Nephron progenitor cell (in vitro differentiated cells): ENCODE measurements at places on chromosomes 5 and 9.

DNA sequence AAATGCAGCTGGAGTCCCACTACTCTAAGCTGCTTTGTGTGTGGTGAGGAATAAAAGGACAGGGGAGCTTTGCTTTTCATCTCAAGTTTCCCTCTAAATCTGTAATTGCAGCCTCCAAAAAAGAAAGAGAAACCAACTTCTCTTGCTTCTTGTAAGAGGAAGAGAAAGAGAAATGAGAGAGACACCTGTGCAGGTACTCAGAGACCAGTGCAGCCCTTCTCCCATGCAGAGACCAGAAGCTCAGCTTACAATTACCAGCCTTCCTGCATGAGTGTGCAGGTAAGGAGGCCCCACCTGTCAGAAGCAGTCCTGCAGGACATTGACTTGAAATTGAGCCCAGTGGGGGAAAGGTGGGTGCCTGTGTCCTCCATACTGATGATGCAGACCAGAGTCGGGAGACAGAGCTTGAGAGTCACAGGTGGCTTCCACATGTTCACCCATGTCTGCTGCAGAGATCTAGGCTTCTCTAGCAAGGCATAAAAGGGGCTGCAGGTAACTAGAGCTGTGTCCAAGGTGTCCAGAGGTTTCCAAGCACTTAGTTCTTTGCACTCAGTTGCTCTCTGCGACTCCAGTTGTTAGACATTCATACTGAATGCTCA lies 15.3 kb upstream of the MED10 start:
- no peak for DNase-seq

DNA sequence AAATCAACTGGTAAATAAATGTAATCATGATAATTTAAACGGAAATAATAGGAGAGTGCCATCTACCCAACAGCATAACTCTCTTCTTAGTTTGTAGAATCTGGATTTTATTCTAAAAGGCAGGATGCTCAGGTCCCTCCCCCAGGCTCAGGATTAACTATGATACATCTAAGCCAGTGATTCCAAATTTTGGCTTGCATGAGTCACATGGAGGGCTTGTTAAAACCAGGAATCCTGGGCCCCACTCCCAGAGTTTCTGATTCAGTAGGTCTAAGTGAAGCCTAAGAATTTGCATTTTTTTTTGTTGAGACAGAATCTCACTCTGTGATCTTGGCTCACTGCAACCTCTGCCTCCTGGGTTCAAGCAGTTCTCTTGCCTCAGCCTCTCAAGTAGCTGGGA lies 62.3 kb upstream of the ZFR start:
- DNase-seq = no peak

DNA sequence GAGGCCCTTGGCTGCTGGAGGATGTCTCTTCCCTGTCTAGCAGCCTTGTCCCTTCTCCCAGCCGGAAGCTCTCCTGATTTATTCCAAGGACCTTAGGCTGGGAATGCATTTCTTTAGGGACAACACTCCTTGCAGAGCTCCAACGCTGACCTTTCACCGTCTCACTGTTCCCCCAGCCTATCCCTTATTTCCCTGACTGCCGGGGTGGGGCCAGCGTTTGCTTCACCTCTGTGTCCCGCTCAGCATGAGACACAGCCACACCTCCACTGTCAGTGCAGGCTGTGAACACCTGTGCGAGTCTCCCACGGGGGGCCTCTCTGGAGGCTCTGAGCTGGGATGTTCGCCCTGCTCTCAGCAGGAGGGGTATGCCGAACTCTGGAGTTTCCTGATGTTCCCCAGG lies 106.2 kb upstream of the FCN2 start:
- DNase-seq = no peak

DNA sequence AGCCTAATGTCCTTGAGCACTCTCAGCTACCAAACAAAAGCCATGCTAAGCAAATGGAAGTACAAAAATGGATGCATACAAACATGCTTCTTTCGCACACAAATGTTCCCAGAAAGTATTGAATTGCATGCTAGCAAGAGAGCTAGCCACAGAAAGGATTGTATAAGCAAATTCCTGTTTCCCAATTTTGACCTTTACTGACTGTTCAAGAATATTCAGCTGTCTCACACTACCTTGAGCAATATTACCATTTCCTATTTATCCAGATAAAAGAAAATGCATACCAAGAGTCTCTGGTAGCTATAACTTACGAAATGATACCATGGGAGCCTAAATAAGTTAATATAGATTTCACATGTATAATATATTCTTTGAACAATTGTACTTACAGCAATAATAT lies 264.6 kb downstream of the TMEM167A start:
- no peak for DNase-seq

- no peak for DNase-seq
These were observed 191.0 kb downstream of the TARS1 start for GRCh38 chr5:33631786-33632185.

DNA sequence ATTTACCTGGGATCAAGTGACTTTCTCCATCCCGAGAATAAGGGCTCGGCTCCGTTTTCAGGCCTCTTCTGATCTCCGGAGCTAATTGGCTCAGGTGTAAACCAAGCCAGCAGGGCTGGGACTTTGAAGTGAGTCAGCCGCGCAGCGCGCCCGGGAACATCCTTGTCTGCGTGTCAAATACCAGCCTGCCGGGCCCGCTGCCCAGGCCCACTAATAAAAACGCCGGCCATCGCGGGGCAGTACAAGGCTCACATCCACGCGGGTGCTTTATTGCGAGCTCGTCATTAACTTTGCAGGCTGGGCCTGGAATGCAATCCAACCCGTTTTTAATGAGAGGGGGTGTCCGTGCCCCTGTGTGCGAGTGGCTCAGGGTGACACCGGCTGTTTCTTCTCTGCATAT lies 416.8 kb downstream of the IRX2 start:
- DNase-seq = peak; percentile 41

DNA sequence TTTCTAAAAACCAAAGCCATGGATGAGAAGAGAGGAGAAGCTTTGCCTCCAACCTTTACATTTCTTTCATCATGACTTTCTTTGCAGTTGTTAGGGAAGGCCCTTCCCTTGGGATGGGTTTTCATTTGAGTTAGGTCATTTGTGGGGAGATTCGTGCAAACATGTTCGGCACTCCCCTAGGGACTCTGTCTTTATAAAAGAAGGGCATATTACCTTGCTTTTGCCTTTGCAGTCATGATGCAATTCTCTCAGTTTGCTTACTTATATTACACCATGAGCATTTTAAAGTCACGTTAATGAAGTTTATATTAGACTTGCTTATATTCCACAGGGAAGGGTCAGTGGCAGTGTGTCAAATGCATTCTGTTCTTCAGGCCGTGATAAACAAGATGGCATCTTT lies 289.3 kb upstream of the WWC1 start:
- DNase-seq = no peak

- DNase-seq = no peak
These were observed 116.7 kb upstream of the NEK6 start for GRCh38 chr9:124140941-124141568.

DNA sequence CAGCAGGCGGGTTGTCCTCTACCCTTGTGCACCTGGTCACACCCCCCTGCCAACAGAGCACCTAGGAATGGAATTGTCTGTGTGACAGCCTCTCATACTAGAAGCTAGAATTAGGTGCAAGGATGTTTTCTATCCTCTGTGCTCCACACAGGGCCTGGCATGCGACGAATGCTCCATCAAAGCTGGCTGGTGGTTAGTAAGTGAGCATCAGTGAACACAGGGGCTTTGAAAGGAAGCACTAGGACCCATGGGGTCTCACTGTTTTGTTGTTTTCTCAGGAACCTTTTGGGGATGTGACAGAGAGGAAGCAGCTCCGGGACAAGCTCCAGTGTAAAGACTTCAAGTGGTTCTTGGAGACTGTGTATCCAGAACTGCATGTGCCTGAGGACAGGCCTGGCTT lies 32.3 kb downstream of the GALNT12 start:
- DNase-seq = no peak

GRCh38 chr5:140362875-140363630 lies 3.1 kb downstream of the SLC4A9 start:
- DNase-seq = peak; percentile 92

- no peak for DNase-seq
These were observed 567 bp upstream of the SPIN1 start for GRCh38 chr9:88387552-88388202.

- no peak for DNase-seq
These were observed 43.8 kb upstream of the FCN1 start for GRCh38 chr9:134961331-134962064.

DNA sequence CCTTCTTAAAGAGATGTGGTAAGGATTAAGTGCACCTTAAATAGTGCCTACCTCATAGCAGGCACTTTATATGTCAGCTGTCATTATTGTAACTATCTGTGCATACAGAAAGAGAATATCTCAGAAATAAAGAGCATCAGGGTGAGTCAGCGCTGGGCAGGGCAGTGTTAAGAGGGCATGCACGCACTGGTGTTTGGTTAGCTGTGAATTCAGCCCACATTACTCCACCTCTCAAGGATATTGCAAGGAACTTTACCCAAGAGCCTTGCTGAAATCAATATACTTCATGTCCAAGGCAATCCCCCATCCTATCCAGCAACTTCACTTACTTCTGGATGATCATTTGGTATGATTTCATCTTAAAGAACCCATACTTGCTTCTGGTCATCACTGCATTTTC lies 300.9 kb downstream of the NTRK2 start:
- DNase-seq = no peak

DNA sequence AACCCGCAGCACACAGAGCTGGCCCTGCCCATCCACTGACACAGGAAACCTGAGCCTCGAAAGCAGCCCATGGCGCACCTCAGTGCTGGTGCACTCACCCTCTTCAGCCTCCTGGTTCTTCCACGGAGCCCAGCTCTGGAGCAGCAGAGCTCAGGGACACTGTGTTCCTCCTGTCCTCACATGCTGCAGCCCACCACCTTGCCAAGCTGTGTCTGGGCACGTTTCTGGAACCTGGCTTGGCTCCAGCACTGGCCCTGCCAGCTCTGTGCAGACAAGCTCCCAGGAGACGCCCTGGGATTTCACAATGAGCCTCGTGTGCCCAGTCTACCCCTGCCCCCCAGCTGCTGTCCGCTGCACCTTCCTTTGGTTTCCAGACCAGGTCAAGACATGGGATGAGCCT lies 119.5 kb downstream of the SYK start:
- no peak for DNase-seq

- peak; percentile 4 for DNase-seq
These were observed 24.7 kb downstream of the SLC9A3 start for GRCh38 chr5:499233-500209.

- DNase-seq = no peak
These were observed 154.4 kb upstream of the COL5A1 start for GRCh38 chr9:134487066-134487710.

- DNase-seq = peak; percentile 33
These were observed 73.6 kb upstream of the RETREG1 start for GRCh38 chr5:16690243-16690852.

DNA sequence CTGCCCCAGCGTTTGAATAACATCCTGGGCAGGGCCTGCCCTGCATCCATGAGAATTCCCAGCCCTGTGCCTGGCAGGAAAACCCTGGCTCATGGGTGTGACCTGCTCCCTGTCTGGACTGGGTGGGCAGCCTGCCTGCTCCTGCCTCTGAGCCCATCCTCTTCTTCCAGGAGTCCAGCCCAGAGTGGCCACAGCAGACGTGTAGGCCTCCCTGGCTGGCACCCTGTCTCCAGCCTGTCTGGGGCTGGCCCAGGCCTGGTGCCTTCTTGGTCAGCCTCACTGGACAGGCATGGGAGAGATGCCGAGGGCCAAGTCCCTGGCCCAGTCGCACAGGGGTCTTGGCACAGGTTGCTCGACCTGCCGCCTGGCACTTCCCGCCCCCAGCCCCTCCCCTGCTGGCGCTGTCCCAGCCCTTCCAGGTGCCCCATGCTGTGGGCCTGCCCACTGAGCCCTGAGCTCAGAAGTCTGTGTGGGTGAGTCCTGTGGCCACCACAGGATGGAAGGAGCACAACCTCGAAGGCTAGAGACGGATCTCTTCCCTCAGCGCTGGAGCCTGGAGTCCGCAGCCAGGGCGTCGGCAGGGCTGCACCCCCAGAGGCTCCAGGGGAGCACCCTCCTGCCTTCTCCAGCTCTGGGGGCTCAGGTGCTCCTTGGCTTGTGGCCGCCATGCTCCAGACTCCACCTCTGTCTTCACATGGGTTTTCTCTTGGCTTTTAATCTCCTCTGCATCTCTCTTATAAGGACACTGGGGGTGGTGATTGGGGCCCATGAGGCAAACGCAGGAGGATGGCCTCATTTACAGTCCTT lies 11.8 kb upstream of the COL5A1 start:
- no peak for DNase-seq

DNA sequence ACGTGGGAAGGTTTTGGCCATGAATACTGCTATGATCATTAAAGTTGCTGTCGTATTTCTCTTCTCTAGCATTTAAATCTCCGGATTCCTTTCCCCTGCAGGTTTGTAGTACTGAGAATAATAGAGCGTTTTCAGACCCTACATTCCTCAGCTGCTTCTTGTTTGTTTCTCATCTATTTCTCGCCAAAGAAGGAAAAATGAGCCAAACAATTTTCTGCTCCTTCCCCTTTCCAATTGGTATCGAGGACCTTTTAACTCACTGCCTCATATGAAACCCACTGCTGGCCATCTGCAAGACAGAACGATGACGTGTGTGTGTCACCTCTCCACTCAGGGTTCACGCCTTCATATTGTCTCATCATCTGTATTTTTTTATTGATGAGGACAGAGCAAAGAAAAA lies 689.4 kb upstream of the WWC1 start:
- no peak for DNase-seq

DNA sequence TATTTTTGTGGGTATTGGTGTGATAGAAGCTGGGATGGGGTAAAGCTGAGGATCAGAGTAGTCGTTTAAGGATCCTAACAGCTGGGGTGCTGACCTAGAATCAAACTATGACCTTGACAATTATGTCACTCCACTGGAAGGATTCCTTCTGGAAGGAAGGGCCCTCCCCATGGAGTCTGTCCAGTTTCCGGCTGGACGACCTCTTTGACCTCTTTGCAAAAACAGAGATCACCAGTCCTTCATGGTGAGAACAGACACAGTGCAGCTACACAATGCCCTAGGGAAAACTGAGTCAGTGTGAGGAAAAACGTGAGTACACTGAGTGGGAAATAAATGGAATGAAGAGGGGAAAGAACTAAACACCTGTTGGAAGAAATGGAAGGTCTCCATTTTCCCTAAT lies 445.6 kb downstream of the MAT2B start:
- no peak for DNase-seq

DNA sequence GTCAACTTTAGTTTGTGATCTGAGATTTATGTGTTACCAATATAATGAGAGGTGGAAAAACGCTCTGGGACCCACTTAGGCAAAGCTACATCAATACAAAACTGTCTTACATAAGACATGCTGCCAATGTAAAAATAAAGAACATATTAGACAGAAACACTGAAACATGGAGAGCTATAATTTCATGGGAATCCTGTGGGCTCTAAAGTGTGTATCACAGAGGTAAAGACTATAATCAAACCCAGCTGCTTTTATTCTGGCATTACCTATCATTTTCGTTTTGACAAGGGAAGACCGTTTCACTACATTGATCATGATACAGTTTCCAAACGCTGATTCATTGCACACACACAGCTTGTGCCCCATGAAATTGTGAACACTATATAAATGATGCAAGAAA lies 400.5 kb upstream of the TUSC1 start:
- DNase-seq = no peak
